ENCODE measurements at places on chromosomes 1 and 21.
A peak's percentile ranks its signal among the peaks of the same experiment; 100 is the strongest.

DNA sequence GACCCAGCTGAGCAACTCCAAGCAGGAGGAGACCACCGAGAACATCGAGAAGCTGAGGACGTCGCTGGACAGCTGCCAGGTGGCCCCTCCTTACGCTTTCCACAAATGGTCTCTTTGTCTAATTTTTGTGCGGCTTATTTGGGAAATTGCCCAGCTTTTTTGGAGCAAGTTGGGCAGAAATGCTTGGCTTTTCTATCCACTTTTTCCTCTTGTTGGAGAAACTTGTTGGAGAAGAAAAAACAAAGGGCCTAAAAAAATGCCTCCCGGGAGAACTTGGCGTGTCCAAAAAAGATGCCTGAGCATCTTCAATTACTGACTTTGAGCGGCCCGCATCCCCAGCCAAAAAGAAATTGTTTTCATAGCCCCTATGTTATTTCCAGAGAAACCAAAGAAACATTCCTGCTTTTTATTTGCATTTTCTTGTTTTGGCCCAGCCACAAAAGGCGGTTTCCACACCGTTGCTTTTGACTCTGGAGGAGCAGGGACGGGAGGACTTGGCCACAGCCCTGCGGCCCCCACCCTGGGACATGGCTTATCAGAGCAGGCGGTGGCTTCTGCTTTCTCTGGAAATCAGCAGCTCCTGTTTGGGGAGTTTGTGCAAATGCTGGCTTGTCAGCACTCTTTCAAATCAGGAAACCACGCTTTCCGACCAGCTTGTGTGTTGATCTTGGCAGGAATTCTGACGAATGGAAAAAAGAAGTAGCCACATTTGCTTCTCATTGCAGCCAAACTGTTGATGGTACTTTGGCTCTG, 81.2 kb upstream of the EFHD2 start:
- no peak for DNase-seq

DNA sequence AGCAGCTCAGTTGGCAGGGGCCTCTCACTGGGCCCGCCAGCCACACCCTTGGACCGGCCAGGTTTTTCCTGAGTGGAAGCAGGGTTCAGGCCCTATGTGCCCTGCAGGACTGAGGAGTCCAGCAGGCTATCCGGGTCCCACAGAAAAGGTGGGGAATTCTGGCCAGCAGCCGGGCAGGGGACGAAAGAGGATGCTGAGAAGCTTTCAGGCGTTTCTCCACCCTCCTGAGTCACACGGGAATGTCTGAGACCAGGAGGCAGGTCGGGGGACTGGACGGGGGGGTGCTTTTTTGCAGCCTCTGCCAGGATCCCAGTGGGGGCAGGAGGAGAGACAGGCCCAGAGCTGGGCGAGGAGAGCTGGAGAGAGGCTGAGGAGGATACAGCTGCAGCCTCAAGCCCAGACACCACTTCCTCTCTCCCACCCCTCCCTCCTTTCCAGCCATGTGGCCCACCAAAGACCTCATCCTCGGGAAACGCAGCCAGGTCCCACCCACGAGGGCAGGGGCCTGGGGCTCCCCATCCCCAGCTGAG, 105.4 kb downstream of the SPSB1 start:
- no peak for DNase-seq

DNA sequence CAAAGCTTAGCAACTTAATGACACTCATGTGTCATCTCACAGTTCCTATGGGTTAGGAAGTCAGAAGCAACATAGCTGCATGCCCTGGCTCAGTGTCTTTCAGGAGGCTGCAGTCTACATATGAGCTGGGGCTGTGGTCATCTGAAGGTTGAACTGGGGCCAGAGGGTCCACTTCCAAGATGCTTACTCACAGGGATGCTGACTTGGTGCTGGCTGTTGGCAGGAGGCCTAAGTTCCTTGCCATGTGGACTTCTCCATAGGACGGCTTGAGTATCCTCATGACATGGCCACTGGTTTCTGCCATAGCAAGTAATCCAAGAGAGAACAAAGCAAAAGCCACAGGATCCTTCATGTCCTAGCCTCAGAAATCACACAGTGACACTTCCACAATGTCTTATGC, 12.1 kb upstream of the FAM43B start:
- DNase-seq: no peak

DNA sequence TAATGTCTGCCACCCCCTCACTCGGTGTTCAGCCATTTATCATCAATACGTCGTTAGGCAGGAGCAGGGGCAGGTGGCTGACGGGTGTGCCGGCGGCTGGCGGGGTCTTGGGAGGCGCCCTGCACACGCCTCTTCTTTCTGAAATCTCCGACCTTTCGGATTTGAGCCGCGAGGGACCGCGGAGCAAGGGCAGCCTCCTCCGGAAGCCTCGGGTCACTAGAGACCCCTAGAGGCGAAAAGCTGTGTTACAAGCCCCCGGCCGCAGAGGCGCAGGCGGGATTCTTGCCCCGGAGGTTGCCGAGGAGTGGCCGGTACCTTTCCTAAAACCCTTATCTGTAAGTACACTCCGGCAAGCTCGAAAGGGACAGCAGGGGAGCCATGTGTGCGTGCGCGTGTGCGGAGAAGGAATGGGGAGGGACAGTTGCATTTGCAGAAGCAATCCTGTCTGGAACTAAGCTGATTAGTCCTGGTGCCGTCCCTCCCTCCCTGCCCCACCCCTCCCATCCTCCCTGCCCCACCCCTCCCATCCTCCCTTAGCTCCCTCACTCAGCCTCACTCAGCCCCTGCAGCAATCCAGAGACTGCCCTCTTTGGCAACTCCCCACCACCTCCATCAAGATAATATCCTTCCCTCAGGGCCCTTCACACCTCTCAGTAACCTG, 11.0 kb downstream of the BRINP2 start:
- DNase-seq: no peak

GRCh38 chr1:18234790-18235242, 127.2 kb downstream of the IGSF21 start:
- no peak for DNase-seq

DNA sequence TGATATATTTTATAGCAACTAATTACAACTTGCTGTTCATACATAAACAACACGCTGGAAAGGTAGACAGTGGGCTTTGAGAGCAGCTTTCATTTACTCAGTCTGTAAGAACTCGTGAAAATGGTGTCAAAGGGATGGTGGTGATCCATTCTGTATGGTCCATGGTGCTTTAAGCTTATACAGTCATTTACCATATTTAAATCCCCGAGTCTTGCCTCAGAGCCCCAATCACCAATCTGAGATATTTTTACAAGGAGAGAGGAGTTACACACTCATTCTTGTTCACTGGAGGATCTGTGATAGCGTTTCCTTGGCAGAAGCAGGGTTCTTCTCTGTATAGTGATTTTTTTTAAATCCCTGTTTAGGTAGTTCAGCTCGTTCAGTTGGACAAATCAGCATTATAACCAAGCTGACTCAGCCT, 694.6 kb downstream of the USP25 start:
- DNase-seq: no peak

DNA sequence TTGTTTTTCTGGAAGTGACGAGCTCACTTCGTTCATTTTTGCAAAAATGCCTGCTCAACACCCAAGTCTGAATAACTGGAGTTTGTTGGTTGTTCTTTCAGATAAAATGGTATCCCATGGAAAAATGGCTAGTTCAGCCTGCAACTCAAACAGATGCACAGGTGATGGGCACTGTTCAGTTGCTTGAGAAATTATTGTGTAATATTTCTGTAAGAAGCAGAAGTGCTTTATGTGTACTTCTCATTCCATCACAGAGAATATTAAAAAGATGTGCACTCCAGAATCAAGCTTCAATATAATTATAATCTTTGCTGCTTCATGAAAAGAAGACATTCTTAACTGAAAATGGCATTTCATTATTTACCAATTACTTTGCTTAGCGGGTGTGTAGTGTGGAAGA, 9.1 kb downstream of the SYT2 start:
- DNase-seq: no peak

GRCh38 chr1:234550341-234551031, 59.5 kb downstream of the IRF2BP2 start:
- no peak for DNase-seq

DNA sequence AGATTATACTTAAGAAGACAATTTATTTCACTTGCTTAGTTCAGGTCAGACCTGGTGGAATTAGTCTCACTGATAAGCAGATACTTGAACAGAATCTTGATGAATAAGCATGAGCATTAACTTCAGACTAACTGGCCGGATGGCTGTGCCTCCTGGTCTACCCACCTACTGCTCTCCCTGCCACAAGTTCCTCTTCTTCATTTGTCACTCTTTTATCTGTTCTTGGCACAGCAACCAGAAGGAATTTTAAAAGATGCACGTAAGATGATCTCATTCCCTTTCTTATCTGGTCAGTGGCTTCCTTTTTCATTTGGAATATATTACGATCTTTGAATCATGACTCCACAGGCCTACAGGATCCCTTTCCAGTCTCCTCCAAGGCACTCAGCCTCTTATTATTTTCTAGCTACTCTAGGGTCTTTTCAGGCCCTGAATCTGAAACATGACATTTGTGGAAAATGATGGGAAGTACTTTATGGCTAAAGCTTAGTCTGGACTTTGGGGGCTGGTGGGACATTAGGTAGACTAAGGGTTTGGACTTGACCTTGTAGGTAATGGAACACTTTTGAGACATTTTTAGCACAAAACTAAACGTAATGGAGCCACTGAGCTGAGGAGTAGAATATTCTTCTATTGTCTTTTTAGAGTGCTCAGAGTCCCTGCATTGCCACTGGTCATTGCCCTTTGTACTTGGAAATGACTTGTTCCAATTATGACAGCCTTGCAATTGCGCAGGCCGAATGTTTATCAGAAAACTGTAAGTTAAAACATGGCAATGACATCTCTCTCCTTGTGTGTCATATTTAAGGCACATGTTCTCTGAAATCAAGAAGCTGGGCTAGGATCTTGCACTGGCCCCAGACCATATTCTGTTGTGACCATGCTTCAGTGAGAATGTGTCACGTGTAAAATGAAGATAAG, 16.0 kb downstream of the ST6GALNAC3 start:
- DNase-seq: no peak

- peak; percentile 7 for DNase-seq
Measured at GRCh38 chr21:42746593-42747275, 93.3 kb downstream of the PDE9A start.

GRCh38 chr21:38734646-38735365, 70.9 kb upstream of the ETS2 start:
- no peak for DNase-seq

DNA sequence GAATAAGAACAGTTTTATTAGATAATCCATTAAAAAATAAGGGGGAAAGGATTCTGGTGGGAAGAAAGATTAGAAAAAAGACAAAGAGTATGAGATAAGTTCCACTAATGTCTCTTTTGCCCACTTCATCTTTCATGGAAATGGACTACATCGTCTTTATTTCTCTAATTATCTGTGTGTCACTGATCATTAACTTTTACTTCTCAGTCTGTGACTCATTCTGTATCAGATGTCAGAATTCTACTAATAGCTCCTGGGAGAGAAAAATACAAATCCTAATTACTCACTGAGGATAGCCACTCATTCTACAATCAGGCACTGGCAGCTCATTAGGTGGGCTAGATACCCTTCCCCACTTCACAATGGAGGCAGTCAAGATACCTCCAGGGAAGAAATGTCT, 41.7 kb downstream of the ILDR2 start:
- no peak for DNase-seq
